ENCODE measurements at places on chromosomes 12 and 14. TPM values are rescaled to one million over a fixed set of nuclear protein-coding genes. Genes with fewer than 3 reads are reported as not detected.

GRCh38 chr12:80470403-80470802, 26.4 kb downstream of the PTPRQ start:
- DNase-seq, result no peak

- DNase-seq, result no peak
Observed at GRCh38 chr12:103791350-103791920, 49.6 kb downstream of the NT5DC3 start.

- no peak for DNase-seq
Observed at GRCh38 chr12:1920436-1920835, 2.0 kb upstream of the CACNA2D4 start.

DNA sequence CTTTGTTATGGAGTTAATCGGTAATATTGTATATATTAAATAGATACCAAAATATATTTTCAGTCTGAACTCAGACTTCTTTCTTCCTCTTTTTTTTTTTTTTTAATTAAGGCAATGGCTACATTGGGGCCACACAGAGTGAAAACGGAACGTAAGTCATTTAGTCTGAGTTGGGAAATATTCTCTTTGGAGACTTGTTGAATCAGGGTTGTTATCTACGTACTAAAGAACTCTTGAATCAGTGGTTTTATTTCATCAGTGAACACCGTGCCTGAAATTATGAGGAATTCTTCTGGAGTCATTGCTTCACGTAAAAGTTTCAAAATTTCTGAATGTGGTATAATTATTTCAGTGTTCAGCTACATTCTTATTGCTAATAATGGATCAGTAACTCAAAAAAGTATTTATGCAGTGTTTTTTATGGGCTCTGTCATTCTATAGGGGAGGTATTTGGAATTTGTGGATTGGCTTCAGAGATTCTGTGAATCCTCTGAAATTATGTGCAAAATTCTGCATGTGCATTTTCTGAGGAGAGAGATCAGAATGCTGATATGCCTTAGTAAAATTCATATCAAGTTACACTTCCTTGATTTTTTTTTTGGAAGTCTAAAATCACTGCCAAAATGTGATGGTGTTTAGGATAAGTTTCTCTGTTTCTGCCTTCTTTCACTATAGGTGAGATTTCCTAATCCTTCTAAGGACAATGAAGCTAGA, 39.6 kb downstream of the BRMS1L start:
- DNase-seq, result no peak

DNA sequence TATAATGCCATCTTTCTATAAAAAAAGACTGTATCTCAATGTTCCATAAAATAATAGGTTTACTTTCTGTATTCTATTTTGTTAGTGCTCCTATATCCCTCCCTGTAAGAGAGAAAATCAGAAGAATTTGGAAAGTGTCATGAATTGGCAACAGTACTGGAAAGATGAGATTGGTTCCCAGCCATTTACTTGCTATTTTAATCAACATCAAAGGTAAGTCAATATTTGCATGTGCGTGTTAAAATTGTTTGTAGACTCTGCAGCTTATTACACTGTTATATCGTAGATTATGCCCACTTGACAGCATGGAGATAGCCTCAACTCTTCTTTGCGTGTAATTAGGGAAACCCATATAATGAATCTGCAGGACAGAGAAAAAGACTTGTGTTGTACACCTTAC, 34.0 kb downstream of the KCNMB4 start:
- no peak for DNase-seq

DNA sequence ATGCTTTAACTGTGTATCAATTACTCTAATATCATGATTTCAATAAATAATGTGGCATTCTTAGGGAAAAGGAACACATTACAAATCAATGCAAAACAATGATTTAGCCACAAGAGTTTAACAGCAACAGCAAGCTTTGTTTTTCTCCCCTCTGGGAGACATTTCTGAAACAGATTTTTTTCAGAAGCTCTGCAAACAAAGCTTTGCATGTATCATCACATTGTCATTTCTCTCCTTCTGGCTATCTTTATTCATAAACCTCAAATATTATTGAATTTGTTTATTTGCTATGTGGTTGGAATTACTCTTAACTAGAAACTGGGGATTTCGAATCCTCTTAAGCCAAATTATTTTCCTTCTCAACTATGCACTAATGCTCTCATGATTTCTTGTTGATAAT, 278.4 kb upstream of the ATXN7L3B start:
- DNase-seq, result no peak

- no peak for DNase-seq
Observed at GRCh38 chr12:105822131-105823105, 316.3 kb downstream of the NUAK1 start.

GRCh38 chr12:48489012-48489411, 6.7 kb downstream of the C12orf54 start:
- DNase-seq, result no peak

- DNase-seq, result peak; percentile 72
Observed at GRCh38 chr12:118120579-118121363, 15.2 kb upstream of the PEBP1 start.

GRCh38 chr14:94346841-94347240, 23.7 kb upstream of the SERPINA6 start:
- DNase-seq, result no peak

DNA sequence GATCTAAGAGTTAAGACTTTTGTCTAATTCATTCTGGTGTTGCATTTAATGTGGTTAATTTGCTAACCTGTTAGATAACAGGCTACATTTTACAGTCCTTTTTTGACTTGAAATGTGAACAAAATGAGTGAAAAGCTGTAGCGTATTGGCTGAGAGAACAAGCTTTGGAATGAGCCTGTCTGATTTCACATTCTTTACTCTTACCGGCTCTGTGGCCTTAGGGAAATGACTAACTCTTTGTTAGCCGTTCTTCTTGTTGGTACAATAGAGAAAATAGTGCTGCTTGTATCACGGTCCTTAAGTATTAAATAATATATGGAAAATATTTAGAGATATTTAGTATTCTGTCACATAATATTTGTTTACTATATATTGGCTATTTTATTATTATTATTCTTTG, 1.9 kb downstream of the MNAT1 start:
- no peak for DNase-seq

DNA sequence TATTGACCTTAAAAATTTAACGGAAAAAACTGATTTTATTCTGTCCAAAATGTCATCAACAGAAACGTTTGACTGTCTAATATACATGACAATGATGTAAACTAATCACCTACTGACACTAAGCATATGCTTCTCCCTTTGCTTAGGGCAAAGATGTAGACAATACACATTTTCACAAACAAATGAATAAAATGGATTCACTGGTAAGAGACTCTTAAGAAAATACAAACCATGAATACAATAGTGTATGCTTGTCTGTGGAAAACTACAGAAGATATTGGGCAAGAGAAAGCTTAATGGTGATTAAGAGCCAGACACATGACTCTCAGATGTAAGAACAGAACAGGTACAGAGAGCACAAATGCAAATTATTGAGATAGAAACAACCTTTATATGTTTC, 1248.7 kb downstream of the FSCB start:
- DNase-seq, result no peak

- DNase-seq, result no peak
Observed at GRCh38 chr12:6701078-6701768, 608 bp upstream of the PIANP start.

- DNase-seq, result peak; percentile 83
Observed at GRCh38 chr12:52147367-52147963, 44.3 kb downstream of the KRT80 start.

GRCh38 chr14:70005281-70005805, 126.1 kb downstream of the SMOC1 start:
- DNase-seq, result no peak

DNA sequence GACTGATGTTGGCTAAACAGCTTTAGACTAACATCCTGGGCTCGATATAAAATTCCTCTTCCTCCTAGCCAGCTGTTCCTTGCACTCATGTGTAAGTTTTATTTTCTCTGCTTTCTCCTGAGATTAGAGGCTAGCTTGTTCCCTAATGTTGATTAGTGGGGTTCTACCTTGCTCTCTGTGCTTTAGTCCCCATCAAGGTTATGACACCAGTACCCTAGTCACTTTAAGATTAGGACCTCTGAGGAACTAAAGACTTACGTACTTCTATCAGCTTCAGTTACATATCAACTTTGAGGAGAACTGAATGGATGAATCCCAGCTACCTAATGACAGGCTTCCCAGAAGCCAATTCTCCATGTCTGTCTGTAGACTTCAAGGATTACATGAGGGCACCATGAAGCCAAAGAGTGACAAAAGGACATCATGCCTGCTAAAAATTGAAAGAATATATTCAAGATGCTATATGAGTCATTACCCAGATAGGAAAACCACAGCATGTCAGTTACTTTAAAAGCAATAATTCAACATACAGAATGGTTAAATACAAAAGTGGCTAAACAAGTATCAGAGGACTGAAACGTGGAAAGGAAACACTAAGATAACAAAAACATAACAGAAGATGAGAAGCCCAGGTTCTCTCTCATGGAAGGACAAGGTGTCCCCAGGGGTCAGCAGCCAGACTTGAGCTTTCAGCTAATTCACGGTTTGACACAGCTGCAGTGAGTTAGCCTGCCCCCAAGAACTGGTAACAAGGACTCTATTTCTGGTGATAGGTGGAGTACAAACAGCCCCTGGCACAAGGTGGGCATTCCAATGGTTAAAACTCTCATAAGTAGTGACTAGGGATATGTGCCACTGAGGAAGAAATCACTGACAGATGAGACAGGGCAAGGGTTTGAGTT, 20.4 kb downstream of the ADAM20 start:
- no peak for DNase-seq

DNA sequence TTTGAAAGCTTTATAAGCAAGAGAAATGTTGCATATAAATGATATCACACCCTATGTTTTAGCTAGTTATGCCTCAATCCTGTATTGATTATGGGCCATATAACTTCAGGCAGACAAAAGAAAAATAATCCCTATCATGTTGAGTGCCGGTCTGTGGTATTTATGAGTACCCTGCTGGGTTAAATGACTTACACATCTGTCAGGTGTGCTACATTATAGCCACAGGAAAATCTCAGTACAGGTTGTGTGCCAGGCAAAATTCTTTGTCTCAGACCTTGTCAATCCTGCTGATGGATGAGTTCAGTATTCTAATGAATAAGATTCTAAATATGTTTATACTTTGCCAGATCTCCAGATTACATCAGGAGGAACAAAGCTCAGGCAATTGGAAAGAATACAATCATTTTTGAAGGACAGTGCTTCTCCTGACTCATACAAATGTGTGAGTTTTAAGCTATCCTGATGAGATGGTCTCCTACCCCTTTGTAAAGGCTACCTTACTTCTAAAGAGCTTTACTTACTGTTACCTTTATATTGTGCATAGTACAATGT, 109.8 kb upstream of the FOXG1 start:
- DNase-seq, result no peak

The YBX3 gene
- 835 TPM for total RNA-seq

The GPHB5 gene
- total RNA-seq, result not detected

The CCDC85C gene
- total RNA-seq, result 31.1 TPM

The BEST3 gene
- total RNA-seq, result 0.49 TPM

The KRT4 gene
- total RNA-seq, result not detected

The GARIN6 gene
- total RNA-seq, result not detected

The POU6F1 gene
- total RNA-seq, result 5.2 TPM

Data from heart right ventricle (tissue), 16 donors.